ENCODE measurements at places on chromosomes 2 and 18.

GRCh38 chr2:142601794-142602193 is 275.7 kb upstream of the KYNU start:
- no peak for DNase-seq

- no peak for DNase-seq
These were observed 69.4 kb downstream of the PXDN start for GRCh38 chr2:1674766-1675397.

DNA sequence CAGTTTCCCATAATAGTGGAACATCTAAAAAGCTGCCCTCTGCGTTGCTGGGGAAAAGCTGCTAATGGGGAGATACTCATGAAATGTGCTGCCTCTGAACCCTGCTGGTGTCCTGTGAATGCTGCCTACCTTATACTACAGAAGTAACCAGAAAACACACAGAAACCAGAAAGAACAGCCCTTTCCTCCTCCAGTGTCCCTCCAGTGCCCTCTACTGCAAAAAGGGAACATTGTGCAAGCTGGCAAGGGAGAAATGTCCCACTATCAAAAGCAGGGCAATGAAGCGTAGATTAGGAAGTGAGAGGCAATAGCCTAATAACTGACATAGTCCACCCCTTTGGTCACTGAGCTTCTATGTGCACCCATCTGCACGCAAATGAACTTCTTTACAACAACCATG is 162.7 kb upstream of the ETAA1 start:
- no peak for DNase-seq

DNA sequence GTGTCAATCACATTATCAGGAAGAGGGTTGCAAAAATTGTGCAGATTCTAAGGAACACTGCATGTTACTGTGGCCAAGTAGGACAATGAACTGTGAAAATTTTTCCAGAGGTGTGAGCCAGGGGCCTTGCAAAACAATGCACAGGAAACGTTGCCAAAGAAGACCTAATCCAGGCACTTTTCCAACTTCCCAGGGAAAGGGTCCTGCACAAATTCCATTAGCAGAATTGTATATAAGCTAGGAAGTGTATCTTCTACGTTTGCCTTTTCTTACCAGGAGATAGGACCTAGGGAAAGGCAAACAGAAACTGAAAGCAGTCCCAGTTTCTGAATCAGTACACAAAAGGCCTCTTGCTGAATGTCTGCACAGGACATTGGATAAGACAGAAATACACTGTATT is 1888.3 kb upstream of the CELF4 start:
- peak; percentile 10 for DNase-seq

DNA sequence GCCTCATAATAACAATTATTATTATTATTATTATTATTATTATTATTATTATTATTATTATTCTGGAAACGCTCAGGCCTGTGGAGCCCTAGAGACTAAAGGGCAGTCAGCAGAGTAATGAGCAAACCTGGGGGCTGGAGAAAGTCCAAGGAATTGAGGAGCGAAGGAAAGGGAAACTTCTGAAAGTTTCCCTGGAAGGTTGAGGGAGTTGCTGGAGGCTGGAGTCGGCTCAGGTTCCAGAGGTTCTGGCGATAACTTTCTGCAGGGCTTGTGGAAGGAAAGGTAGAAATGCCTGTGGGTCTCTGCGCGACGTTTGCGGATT is 9.2 kb downstream of the POU3F3 start:
- DNase-seq = no peak

DNA sequence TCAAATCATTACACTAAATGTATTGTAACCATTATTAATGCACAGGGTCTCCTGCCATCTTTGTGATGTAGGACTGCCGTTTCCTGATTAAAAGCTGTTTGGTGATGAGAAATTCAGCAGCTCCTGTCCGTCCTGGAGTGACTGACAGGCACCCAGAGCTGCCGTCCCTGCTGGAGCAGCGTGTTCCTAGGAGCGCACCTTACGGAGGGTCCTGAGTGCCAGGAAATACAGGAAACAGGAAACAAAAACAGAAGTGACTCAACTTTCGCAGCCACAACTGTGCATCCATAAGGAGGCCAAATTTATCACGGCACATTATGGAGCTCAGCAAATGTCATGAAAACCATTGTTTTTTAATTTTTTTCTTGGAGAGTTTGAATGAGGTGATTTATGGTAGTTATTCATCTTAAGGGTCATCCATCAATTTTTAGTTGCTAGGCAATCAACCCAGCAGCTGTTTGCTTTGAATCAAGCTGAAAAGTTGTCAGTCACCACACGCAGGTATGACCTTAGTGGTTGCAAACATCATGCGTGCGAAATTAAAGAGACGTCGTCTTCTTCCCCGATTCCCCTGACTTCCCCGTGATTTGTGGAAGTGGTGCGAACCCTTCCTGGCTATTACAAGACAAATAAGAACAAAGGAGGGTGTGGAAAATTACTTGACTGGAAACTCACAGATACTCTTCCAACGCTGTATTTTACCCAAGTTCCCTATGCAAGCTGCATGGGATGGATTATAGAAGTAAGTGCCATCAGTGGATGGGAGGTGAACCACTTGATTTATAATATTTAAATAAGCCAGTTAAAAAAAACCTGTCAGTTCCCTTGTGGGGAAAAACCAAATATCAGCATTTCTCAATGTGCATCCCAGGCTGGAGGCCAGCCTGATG is 19.8 kb downstream of the TSHZ1 start:
- no peak for DNase-seq

DNA sequence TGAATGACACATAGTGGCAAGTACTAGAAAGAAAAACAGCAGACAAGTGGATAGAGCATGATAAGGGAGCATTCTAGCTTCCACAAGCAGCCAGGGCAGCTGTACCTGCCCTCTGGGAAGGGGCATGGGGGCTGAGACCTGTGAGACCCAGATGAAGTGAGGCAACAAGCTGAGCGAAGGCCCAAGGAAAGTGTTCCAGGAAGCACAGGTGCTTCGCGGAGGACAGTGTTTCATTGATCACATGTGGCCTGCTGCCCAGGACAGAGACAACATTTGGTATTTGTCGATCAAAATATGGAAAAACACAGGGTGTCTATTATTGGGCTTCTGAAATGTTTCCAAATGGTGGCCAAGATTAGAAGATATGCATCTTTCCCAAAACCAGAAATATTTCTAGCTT is 149.1 kb downstream of the ZNF516 start:
- DNase-seq = no peak

DNA sequence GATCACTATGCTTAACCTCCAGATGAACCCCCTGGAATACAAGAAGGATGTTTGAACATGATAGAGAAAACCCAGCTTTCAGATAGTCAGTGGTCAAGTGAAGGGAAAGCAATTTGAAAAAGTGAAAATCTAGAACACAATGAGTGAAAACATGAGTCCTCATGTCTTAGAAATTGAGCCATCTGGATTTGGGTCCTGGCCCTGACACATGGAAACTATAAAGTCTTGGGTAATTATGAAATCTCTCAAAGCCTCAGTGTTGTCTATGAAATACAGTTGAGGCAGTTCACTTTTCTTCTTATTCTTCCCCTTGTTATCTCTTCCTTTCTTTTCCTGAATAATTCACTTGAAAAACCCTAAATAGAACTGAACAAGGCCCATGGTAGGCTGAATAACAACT is 120.6 kb downstream of the EN1 start:
- no peak for DNase-seq

GRCh38 chr18:46821856-46822711 is 65.2 kb upstream of the ST8SIA5 start:
- DNase-seq = no peak

GRCh38 chr18:58140387-58141325 is 96.6 kb downstream of the NEDD4L start:
- DNase-seq = no peak

DNA sequence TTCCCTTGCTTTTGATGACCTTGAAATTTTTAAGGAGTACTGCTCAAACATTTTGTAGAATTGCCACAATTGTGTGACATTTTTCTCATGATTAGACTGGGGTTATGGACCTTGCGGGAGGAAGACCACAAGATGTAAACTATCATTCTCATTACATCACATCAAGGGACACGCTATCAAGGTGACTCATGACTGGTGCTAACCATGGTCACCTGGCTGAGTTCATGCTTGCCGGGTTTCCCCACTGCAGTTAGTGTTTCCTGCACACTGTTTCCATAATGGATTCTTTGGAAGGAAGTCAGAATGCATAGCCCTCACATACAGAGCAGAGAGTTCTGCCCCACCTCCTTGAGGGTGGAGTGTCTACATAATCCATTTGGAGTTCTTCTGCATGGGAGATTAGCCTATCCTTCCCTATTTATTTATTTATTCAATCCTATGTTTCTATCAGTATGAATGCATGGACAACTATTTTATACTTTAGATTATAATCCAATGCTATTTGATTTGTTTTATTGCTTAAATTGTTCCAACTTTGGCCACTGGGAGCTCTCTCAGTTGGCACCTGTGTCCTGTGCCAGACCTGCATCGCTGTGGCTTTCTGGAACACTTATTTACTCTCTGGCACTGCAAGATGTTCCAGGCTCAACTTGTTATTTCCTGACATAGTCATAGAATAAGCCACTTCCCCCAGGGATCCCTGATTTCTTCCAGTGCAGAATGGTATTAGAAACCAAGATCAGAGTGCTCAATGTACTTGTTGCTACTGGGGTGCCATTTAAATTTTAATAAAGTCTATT is 6.0 kb downstream of the MC2R start:
- no peak for DNase-seq

DNA sequence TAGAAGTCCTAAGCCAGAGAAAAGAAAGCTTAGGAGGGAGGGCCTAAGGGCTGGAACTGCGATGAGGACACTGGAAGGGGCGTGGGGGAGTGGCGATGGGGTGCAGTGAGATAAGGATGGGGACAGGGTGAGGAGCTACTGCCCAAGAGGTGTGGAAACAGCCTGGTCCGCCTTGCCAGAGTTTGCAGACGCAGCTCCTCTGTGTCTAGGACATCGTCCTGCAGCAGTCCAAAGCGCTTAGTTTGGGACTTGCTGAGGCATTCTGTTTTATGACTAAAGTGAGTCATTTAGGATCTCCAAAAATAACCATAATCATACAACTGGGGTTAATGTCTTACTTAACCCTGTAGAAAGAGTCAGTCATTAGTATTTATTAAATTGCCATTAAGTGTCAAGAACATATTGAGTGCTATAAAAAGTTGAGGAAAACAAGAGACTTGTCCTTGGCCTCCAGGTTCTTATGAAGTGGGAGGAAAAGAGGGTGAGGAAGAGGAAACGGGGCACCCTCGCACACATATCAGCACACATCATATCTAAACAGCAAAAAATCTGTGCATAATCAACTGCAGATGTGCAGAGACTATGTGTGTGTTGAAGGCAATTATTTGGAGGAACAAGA is 74.8 kb downstream of the CDK15 start:
- no peak for DNase-seq

GRCh38 chr2:217510771-217511291 is 492.0 kb downstream of the TNS1 start:
- peak; percentile 64 for DNase-seq

Measured in prostate gland (tissue), 2 donors.